ENCODE measurements at places on chromosomes 1 and 21. TPM values are rescaled to one million over a fixed set of nuclear protein-coding genes. Genes with fewer than 3 reads are reported as not detected.

- no peak overlapping the region for H3K4me3 ChIP-seq
- peaks cover 5% of the 10 kb centered on the region for H3K4me1 ChIP-seq
- no peak overlapping the region for H3K27ac ChIP-seq
- peaks cover 79% of the 10 kb centered on the region for H3K36me3 ChIP-seq
Measured at GRCh38 chr1:88935522-88936222, 44.3 kb upstream of the GTF2B start.

DNA sequence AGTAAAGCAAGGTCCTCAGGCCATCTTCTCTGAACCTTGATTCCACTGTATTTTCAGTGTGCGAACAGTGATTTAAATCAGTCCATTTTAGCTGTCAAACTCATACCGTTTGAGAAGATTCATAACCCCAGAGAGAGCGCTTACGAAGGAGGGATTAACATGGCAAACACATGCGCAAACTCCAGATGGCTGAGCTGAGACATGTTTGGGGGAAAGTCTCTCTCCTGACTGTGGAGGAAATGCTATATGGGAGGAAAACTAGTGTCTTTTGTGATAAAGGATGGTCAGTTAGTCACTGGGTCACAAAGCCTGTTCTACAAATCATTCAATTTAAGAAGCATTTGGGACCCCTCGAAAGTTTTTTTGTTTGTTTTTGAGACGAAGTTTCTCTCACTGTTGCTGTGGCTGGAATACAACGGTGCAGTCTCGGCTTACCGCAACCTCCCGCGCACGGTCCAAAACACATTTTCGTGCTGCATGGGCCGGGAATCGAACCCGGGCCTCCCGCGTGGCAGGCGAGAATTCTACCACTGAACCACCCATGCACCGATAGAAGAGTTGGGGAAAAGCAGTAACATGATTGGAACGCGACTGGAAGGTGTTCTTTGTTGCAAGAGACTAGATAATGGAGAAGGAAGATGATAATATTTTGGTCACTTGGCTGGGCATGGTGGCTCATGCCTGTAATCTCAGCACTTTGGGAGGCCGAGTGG lies 58.4 kb upstream of the CXADR start:
- peak; percentile 83 for DNase-seq
- H3K36me3 ChIP-seq, result no peaks in the 10 kb centered on the region
- no peaks in the 10 kb centered on the region for H3K4me1 ChIP-seq
- H3K27ac ChIP-seq, result peak overlapping the region; percentile 46

- DNase-seq, result no peak
- H3K27me3 ChIP-seq, result no peaks in the 10 kb centered on the region
- peak overlapping the region; percentile 88 for H3K4me3 ChIP-seq
- peak overlapping the region; percentile 91 for H3K27ac ChIP-seq
Measured at GRCh38 chr1:229557913-229558414, 543 bp downstream of the ABCB10 start.

- H3K27ac ChIP-seq, result peak overlapping the region; percentile 49
Measured at GRCh38 chr1:166283190-166283589, 116.4 kb upstream of the FAM78B start.

GRCh38 chr1:53467391-53467790 lies 8.2 kb downstream of the DMRTB1 start:
- H3K4me1 ChIP-seq, result no peaks in the 10 kb centered on the region
- no peaks in the 10 kb centered on the region for H3K27me3 ChIP-seq
- H3K4me3 ChIP-seq, result no peak overlapping the region

The CYP4A22 gene
- 4.5 TPM for total RNA-seq

DNA sequence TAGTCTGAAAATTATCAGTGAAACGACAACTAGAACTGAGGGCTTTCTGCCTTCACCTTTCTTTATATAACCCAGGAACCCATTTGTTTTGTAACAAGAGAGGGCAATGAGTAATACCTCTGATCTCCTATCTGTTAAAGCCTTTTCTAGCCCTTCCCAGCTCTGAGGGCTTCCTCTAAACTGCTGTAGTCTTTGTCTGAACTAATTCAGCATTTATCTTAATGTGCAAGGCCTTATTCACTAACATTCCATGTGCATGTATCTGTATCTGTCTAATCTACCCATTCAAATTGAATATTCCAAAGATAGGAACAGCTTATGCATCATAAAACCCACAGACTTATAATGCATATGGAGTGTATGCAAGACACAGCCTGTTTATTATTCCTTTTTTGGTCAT lies 167.1 kb downstream of the LYPLAL1 start:
- no peak overlapping the region for H3K27ac ChIP-seq
- H3K4me1 ChIP-seq, result no peaks in the 10 kb centered on the region
- H3K27me3 ChIP-seq, result no peaks in the 10 kb centered on the region
- H3K36me3 ChIP-seq, result no peaks in the 10 kb centered on the region

DNA sequence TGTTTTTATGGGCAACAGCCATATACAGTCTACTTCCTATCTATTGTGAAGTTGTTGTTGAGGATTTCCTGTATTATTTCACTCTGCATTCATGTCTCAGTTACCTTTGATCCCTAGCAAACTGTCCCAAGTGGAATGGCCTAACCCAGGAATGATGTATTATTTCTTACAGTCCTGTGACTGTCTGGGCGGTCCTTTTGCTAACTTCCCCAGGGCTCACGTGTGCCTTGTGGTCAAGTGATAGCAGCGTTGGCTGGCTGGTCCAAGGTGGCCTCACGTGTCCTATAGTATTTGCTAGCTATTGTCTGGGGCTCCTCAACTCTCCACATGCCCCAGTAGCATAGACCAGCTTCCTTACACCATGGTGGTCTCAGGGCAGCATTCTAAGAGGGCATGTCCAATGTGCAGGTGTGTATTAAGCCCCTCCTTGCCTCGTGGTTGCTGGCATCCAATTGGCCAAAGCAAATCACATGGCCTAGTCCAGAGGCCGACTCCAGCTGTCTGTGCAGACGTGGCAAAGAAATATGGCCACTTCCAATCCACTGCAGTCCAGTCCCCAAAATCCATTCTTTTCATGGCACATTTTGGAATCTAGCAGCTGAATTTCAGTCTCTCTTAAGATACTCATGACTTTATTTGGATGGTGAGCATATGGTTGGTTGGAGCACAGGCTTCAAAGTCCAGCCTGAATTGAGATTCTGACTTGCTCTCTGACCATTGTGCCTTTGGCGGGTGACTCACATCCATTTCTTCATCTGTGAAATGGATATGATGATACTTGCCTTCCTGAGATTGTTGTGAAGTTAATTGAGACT lies 94.1 kb downstream of the GALNT2 start:
- no peak overlapping the region for H3K27ac ChIP-seq
- H3K36me3 ChIP-seq, result no peaks in the 10 kb centered on the region
- H3K4me3 ChIP-seq, result no peak overlapping the region
- peaks cover 25% of the 10 kb centered on the region for H3K4me1 ChIP-seq
- no peak for DNase-seq

- peak overlapping the region; percentile 98 for H3K4me3 ChIP-seq
- peak overlapping the region; percentile 97 for H3K27ac ChIP-seq
- no peaks in the 10 kb centered on the region for H3K36me3 ChIP-seq
Measured at GRCh38 chr1:52552236-52552504, 722 bp downstream of the TUT4 start.

DNA sequence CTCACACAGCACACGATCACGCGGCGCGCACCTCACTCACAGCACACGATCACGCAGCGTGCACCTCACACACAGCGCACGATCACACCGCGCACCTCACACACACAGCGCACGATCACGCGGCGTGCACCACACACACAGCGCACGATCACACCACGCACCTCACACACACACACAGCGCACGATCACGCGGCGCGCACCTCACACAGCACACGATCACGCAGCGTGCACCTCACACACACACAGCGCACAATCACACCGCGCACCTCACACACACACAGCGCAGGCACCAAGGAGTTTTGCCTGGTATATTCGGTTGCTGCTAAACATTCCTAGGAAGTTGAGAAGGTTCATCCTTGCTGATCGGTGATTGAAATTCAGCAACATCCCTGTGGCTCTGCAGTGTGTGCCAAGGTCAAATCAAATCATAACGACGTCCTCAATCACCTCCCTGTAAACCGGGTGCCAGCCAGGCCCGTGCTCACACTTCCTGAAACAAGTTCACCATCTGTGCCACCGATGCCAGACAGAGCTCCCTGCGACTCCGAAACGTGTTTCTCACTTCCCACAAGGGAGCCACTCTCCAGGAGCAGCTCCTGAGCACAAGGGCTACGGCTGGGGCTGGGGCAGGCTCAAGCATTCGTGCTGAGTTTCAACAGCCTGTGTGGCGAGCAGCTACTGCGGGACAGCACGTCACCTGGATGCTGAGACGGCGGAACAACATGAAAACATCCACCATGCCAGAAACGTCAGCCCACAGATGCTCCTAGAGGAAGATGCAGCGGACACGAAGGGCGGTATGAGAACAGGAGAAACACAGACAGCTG lies 30.2 kb downstream of the WDR4 start:
- H3K27me3 ChIP-seq, result no peaks in the 10 kb centered on the region
- peaks cover 97% of the 10 kb centered on the region for H3K36me3 ChIP-seq
- H3K27ac ChIP-seq, result no peak overlapping the region
- H3K4me3 ChIP-seq, result no peak overlapping the region
- no peak for DNase-seq

The IVL gene
- not detected for total RNA-seq

The S1PR1 gene
- 22.2 TPM for total RNA-seq

DNA sequence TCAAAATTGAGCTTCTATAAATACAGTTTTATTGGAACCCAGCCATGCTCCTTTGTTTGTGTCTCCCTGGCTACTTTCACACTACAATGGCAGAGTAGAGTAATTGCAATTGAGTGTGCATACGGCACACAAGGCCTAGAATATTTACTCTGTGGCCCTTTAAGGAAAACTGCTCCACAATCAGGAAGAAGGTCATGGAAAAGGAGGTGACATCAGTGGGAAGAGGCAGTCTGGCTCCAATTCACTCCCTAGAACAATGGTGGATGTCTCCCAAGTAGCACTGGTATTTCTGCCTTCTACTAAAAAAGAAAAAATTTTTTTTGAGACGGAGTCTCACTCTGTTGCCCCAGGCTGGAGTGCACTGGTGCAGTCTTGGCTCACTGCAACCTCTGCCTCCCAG lies 51.3 kb downstream of the KRTAP19-8 start:
- no peak overlapping the region for H3K4me3 ChIP-seq
- no peaks in the 10 kb centered on the region for H3K36me3 ChIP-seq
- no peak for DNase-seq
- no peaks in the 10 kb centered on the region for H3K27me3 ChIP-seq

Measured in tibial nerve (tissue), 4 donors.